Activated T-cell treated with anti-CD3 and anti-CD28 coated beads for 48 hours (primary cell): ENCODE measurements at places on chromosomes 4 and X.
A peak's percentile ranks its signal among the peaks of the same experiment; 100 is the strongest.

GRCh38 chrX:86051741-86052140 lies 4.4 kb upstream of the CHM start:
- DNase-seq: no peak

GRCh38 chr4:162163892-162164759 lies at the start of gene FSTL5:
TSS of gene FSTL5 (minus strand) at chr4:162164000. CDS start at chr4:162111396, 52,604 bp downstream.
- DNase-seq: peak; percentile 27

DNA sequence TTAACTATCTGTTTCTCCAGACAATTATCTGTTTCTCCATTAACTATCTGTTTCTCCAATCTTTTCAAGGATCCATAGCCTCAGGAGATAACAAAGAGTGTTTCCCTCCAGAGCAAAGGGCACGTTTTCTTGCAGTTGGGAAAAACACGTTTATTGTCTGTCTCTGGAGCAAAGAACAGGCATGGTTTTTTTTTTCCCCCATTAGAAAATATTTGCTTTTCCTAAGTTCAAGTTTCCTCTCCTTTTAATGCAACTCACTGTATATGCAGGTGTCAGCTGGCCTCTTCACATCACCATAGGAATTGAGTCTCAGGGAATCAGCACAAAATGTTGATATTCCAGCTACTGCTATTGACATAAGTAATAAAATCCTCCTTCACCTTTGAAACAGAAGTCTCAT lies 984.4 kb downstream of the RAB28 start:
- no peak for DNase-seq

DNA sequence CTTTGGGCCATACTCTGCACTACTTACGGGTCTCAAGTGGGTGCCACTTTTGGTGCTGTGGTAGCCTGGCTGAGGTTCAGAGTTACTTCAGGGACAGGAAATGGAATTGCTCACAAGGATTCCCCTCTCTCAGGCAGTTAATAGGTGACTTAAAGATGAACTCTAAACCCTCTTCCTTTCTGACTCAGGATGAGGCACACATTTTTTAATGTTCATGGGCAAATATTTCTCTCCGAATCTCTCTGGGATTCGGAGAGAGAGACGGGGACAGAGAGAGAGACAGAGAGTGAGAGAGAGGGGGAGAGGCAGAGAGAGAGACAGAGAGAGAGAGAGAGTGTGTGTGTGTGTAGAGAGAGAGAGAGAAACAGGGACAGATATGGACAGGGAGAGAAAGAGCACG lies 79.8 kb downstream of the NYX start:
- DNase-seq: no peak

- no peak for DNase-seq
Observed at GRCh38 chr4:48212165-48212564, 57.5 kb downstream of the TEC start.

DNA sequence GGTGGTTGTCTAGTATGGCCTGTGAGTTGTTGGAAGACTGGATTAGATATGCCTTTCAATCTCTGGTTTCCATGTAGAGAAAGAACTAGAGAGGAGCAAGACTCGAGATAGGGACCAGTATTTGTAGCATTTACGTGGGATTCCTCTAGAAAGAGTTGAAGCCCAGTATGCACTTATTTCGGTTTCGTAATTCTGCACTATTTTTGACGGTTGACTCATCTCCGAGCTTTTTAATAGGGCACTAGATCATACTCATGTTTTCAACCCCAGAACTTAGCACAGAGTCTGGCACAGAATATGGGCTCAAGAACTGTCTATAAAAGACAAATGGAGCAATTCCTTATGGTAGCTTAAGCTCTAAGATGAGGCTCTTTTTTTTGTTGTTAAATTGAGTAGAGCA lies 15.7 kb downstream of the HELT start:
- DNase-seq: no peak

- no peak for DNase-seq
Observed at GRCh38 chr4:184715526-184715925, 18.4 kb downstream of the CENPU start.

- no peak for DNase-seq
Observed at GRCh38 chr4:42995343-42995944, 102.9 kb downstream of the GRXCR1 start.

- no peak for DNase-seq
Observed at GRCh38 chr4:4271912-4272311, 18.0 kb downstream of the LYAR start.
